Activated naive CD4-positive, alpha-beta T cell treated with anti-CD3 and anti-CD28 coated beads, Interleukin-2, amount 50 U/mL, for 72 hours (primary cell): ENCODE measurements at places on chromosomes 6 and 20.

DNA sequence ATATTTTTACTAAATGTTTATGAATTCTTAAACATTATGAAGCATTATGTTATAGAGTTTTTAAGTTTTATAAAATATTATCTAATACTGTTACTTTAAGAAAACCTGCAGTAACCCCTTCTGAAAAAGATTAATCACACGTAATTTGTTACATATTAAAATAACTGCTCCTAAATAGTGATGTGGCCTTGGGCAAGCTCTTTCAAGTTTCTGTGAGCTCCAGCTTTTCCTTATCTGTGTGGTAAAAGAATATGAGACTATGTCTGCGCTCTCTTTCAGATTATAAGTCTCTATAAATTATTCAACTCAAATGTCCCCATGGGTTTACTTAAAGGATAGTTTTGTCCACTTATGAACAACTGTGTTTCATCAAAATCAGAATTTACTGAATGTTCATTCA, 31.9 kb downstream of the HLA-DMB start:
- DNase-seq = no peak

- DNase-seq = no peak
Observed at GRCh38 chr6:108253241-108253640, 7.6 kb downstream of the SNX3 start.

GRCh38 chr6:31614684-31615578, at the start of gene AIF1:
AIF1 (plus strand) TSS chr6:31615234; CDS start chr6:31615330, 96 bp downstream.
- DNase-seq = no peak

- no peak for DNase-seq
Observed at GRCh38 chr6:72850469-72850868, 228.6 kb downstream of the KCNQ5 start.
